ENCODE measurements at places on chromosomes 11 and 22.

GRCh38 chr11:126587541-126587940 is 232.1 kb downstream of the ST3GAL4 start:
- DNase-seq, result no peak

DNA sequence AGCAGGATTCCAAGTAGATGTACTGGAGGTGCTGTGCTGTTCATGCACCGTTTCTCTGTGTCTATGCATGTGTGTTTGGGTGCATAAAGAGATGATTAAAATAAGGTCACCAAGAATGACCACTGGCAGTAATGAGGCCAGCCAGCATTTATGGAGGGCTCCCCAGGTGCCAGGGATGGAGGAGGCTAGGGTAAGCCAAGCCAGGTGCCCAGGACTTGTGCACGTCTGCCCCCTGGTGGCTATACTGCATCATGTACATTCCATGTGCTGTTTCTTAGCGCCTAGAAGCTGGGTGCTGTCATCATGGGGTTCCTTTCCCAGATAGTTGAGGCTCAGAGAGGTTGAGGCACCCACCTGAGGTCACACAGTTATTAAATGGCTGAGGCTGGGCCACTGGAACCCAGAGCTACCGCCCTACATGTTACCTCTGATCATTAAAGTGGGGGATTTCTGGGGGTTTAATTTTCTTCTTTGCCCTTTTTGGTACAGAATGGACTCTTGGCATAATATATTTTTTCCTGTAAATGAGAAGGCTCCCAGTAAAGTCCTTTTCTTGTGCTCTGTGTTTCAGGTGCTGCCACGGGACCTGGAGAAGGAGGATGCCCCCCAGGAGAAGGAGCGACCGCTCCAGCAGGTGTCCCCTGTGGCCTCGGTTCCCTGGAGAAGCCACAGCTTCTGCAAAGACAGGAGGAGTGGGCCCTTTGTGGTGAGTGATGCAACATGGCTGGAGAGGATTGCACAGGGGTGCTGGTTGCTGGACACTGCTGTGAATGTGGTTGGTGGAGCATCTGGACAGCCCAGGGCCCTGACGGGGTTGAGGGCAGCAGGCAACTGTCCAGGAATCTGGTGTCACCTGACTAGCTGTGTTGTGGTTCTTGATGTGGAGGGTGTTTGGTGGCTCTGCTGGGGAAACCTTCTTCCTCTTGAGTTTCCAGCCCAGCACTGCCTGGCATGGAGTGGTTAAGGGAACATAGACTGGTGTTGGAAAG is 96.4 kb downstream of the KIAA1671 start:
- DNase-seq, result peak; percentile 25

GRCh38 chr11:126115127-126115495 is 52.4 kb upstream of the CDON start:
- no peak for DNase-seq

- DNase-seq, result no peak
These were observed 144.2 kb downstream of the TRIM29 start for GRCh38 chr11:119993722-119994121.

- DNase-seq, result no peak
These were observed 2.7 kb upstream of the OR2D2 start for GRCh38 chr11:6895010-6895409.

- no peak for DNase-seq
These were observed 5.5 kb downstream of the CHRDL2 start for GRCh38 chr11:74725701-74726100.

- DNase-seq, result peak; percentile 60
These were observed 347.9 kb upstream of the NCAM1 start for GRCh38 chr11:112613051-112613972.

GRCh38 chr22:22248878-22249277 is 4.3 kb downstream of the VPREB1 start:
- DNase-seq, result no peak

DNA sequence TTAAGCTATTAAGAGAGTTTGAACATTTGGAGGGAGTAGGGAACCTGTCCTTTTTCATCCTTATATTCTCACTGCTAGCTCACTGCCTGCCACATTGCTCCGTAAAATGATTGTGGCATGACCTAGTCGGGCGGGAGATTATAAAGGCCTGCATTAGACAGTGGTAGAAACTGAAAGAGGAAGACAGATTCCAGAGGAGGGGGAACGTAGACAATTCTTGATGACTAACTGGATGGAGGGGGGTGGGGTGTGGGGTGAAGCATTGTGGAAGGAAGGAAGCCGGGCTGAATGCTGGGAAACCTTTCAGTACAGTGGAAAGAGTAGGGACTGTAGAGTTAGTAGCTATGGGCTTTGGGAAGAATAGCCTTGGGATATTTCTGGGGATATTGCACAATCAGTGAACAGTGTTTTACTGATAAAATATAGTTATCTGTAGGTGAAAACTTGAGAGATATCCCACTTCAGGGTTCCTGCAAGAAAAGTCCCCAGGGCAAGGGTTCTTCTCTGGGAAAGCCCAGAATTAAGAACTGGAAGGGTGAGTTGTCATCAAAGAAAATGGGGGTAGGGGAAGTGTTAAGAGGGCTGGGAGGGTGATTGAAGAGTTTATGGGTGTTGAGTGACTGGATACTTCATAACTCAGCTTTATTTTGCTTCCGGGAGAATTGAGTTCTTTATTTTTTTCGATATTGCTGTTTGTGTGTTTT is 2.1 kb downstream of the MED15 start:
- DNase-seq, result peak; percentile 89

GRCh38 chr11:4797206-4797605 is 7.0 kb downstream of the OR52R1 start:
- DNase-seq, result no peak

- DNase-seq, result no peak
These were observed at the start of gene GRAMD1B for GRCh38 chr11:123429913-123430720. Gene GRAMD1B, plus strand, starts transcription at chr11:123430269. Its CDS starts 524 bp downstream, at chr11:123430793.

GRCh38 chr11:96219981-96220623 is 122.9 kb downstream of the MAML2 start:
- peak; percentile 24 for DNase-seq

DNA sequence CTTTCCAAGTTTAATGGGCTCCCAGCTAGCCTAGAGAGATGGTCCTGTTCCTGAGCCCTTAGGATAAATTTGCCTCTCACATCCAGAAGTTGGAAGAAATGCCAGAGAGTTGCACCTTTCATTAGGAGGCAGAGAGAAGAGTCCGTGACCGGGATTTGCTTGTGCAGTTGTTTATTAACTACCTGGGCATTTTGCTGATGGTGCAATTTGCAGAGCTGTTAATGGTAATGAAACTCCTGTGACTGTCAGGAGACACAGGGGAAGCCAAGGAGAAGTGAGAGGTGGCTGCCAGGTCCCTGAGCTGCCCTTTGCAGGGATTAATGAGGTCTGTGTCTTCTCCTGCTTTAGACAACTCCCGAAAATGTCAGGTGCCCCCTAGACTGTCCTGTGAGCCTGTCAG is 69.1 kb upstream of the B3GAT1 start:
- DNase-seq, result no peak

DNA sequence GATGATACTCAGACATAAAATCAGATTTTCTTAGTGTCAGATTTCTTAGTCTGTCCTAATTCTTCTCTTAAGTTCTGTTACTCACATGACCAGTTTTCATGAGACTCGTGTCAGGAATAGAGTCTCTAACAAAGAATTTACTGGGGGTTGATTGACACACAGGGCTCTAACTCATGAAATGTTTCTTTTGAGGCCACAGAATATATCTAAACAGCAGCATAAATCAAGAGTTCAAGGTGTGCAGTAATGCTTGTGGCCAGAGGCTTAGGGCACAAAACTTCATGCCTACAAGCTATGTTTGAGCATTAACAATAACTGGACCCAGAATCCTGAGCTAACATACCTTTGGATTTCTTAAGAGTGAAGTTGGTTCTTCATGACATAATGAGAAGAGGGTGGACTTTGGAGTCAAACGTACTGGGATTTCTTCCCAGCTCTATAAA is 237.2 kb downstream of the DDX10 start:
- no peak for DNase-seq

GRCh38 chr11:6703247-6704063 is 20.3 kb upstream of the MRPL17 start:
- DNase-seq, result no peak

- no peak for DNase-seq
These were observed 17.6 kb downstream of the VSTM5 start for GRCh38 chr11:93832780-93833179.

DNA sequence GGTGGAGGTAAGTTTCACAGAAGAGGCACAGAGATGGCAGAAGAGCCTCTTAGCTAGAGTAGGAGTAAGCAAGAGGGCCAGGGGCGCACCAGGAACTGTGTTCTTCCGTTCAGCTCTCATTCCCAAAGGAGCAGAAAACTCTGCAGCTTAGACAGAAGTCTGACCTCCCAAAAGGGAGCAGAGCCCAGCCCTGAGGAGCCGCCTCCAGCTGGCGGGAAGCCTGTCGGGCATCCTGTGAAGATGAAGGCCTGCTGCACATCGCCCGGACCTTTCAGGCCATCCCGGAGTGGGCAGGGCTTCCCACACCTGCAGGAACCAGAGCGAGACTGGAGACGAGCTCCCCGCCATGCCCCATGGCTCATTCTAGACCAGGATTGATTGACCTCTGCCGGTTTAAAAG is 1102.8 kb downstream of the BRD1 start:
- no peak for DNase-seq

DNA sequence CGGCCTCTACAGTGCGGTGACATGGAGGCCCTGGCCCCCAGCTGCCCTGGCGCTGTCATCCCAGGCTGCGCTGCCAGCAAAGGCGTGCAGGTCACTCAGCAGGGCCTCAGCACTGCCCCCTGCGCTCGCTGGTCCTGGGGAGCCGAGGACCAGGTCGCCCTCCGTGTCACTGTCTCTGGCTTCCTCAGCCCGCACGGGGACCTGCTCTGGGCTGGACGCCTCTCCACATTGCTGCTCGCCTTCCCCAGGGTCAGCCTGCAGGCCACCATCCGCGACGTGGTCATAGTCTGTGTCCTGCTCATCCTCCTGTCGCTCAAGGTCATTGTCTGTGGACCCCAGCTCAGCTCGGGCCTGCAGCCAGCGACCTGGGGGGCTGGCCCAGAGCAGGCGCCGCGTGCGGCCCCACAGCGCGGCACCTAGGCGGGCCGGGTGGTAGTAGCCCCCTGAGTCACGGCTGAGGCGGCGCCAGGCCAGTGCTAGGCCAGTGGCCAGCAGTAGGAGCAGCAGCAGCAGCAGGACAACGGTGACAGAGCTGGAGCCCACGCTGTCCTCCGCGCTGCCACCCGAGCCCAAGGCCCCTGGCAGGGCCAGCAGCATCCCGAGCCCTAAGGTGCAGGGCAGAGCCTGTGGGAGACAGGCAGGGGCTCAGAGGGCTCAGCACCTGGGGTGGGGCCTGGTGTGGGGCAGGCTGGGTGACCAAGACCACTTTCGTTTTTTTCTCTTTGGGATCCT is 1.6 kb downstream of the PTPRCAP start:
- no peak for DNase-seq

- DNase-seq, result no peak
These were observed 22.1 kb upstream of the LMO1 start for GRCh38 chr11:8285796-8286195.

GRCh38 chr11:44191322-44192016 is 96.0 kb downstream of the EXT2 start:
- DNase-seq, result no peak

- DNase-seq, result no peak
These were observed 193.6 kb downstream of the FAM76B start for GRCh38 chr11:95595973-95596489.

DNA sequence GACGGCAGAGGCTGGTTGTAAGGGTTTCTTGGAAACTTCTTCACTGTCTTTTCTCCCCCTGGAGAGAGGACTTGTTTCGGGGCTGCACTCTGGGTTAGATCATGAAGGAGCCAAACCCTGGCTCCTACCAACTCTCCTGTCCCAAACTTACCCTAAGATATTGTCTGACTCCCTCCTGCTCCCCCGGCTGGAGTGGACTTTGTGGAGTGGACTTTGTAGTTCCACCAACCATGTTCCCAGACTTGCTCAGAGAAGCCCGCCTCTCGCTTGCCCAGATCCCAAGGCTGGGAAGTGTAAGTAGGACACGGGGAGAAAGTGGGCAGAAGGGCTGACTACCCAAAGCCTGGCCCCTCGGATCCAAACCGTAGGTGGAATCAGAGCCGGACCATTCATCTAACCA is 1.2 kb downstream of the CXCR5 start:
- no peak for DNase-seq

GRCh38 chr22:25548866-25549464 is 15.5 kb upstream of the GRK3 start:
- no peak for DNase-seq

- DNase-seq, result peak; percentile 76
These were observed 19.2 kb downstream of the XRRA1 start for GRCh38 chr11:74929431-74930363.

DNA sequence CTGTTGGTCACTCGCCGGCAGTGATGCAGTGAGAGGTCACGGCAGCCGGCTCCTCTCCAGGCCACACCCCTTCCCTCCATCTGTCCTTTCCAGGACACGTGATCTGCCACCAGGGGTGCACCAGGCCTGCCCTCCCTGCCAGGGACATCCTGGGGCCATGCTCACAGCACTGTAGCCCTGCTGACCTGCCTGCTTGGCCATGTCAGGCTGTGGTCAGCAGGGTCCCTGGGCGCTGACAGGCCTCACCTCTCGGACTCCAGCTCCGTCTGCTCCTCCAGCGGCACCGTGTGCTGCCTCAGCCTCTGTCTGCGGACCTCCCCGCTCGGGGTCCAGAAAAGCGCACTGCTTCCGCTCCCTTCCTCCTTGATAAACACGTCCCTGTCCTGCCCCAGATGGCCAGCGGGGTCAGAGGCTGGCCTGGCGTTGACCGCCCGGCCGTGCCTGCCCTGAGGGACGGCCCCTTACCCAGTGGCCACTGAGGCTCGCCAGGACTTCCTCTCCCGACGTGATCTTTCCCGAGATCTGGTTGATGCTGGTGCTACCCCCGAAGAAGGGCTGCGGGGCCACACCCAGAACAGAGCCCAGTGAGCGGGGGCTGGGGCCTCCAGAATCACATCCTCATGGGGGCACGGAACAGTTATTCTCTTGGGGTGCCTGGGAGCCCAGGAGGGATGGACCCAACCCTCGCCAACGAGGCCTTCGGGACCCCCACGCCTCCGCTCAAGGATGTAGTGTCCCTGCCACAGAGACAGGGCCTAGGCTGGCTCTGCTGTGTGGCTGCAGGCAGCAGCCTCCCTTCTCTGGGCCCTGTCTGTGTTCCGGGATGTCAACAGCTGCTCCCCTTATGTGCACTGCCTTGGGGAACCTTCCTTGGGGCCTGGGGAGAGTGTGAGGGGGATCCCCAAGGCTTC is 36.3 kb upstream of the CARS1 start:
- DNase-seq, result no peak

- DNase-seq, result no peak
These were observed 6.6 kb upstream of the ASCL2 start for GRCh38 chr11:2277008-2277346.

DNA sequence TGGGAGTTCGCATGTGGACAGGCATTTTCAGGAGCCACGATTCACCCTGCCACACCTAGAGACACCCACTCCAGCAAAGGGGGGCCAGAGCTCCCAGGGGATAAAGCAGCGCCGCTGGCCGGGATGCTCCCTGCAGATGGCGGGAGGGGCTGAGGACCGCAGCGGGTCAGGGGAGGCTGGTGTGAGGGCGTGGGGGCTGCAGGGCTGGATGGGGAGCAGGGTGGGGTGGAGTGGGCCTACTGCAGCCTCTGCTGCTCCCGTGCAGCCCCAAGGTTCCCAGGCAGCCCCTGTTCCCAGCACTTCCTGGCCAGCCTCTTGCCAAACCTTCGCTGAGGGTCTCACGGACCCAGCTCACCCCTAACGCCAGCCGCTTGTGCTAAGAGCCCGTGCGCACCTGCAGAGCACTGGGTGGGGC is 13.0 kb downstream of the MUC5B start:
- no peak for DNase-seq

Data from HS-5 (cell line).